ENCODE measurements at places on chromosomes 6 and 20.

DNA sequence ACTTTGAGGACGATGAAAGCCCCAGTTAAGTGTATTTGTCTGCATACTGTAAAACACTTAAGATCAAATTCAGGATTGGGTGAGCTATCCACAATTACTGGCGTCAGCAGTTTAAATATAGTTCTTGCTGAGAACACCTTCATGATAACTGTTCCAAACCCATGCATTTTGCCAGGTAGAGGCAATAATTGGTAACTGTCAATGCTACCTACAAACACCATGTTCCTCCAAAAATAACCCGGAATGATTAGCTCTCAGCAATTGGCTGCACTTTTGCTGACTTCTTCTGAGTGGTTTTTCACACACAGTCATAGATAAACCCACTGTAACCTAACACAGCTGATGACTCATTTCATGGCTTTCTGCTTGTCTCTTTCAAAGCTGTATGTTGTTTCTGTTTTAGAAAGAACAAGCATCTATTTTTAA lies 1358.6 kb upstream of the GJE1 start:
- no peak for DNase-seq

GRCh38 chr6:157193443-157193996 lies 129.8 kb downstream of the TMEM242 start:
- DNase-seq: no peak

DNA sequence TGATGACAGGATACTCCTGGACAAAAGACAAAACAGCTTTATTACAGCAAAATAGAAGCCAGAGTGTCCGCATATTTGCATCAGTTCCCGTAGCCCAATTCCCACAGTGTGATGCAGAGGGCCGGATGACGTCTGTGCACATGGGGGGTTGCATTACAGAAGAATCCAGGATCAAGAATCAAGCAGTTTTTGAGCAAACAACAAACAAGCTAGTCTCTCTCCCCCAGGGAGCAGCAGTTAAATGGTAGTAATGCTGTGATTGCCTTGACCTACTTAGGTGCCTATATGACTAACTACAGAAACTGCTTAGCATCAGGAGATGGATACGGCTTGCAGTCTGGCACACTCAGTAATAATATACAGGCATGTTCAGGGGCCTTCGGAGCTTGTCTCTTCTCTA lies 3.2 kb upstream of the SDHAF4 start:
- DNase-seq: no peak

DNA sequence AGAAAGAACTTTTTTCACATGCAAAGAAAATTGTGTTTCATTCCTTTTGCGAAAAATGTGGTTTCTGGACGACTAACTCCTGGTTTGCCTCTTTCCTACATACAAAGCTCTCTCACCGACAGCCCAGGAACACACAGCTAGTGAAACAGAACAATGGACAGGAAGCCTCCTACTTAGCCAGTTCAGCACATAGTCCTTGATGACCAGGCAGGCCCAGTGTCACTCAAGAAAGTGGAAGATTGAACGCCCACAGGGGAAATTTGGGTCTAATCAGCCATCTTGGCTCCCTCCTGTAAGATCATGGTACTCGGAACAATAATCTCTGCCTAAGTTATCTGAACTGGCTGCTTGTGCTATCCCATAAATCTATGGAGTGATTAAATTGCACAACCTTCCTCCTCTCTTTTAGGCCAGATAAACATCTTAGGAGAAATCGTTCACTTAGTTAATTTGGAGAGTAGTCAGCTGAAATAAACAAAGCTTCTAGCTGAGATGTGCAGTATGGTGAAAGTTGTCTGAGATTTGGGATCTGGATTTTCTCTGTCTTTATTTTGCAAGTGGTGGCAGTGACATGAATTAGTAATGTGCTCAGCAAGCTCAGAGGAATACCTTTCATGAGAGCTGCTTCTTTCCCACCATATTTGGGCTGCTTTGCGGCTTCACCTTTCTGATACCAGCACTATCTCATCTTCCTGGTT lies 147.0 kb downstream of the MTFR2 start:
- DNase-seq: no peak

- no peak for DNase-seq
Measured at GRCh38 chr6:43973357-43973756, 153.9 kb downstream of the MRPL14 start.

GRCh38 chr20:6811262-6812035 lies 44.0 kb downstream of the BMP2 start:
- DNase-seq: no peak

- DNase-seq: no peak
Measured at GRCh38 chr6:88867841-88868731, 95.3 kb downstream of the RNGTT start.

DNA sequence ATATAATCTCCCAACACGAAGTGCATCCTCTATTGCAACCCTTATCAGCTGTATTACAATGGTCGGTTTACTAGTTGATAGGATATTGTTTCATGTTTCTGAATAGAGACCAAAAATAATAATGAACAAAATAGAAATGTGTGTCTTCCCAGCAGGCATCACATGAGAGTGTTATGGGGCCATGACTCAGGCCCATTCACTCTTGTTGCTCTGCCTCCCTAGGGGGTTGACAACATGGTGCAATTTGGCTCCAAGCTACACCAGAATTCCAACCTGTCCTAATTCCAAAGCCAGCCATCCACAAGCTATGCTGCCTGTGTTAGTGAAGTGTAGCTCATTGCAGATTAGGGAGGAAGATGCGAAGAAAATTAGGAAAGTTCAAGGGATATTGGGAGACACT lies 13.1 kb upstream of the SAYSD1 start:
- DNase-seq: no peak

- DNase-seq: no peak
Measured at GRCh38 chr6:168708984-168709383, 268.0 kb downstream of the SMOC2 start.

DNA sequence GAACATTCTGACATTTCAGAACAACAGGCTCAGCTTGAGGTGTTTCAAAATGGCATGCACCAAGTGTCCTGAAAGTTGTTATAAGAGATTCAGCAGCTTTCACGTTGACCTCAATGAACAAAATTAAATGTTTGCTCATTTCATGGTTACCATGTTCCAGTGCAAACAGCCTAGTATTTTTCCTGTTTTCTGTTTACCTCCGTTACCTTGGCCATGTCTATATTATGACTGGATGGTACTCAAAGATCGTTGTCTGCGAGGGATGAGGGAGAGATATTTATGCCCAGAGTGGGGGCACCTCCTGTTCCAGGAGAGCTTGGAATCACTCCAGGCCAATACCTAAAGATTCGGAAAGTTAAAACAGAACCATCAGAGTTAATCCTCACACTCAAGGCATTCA lies 83.8 kb upstream of the SASH1 start:
- no peak for DNase-seq

GRCh38 chr6:153170511-153170910 lies 39.4 kb upstream of the RGS17 start:
- no peak for DNase-seq

DNA sequence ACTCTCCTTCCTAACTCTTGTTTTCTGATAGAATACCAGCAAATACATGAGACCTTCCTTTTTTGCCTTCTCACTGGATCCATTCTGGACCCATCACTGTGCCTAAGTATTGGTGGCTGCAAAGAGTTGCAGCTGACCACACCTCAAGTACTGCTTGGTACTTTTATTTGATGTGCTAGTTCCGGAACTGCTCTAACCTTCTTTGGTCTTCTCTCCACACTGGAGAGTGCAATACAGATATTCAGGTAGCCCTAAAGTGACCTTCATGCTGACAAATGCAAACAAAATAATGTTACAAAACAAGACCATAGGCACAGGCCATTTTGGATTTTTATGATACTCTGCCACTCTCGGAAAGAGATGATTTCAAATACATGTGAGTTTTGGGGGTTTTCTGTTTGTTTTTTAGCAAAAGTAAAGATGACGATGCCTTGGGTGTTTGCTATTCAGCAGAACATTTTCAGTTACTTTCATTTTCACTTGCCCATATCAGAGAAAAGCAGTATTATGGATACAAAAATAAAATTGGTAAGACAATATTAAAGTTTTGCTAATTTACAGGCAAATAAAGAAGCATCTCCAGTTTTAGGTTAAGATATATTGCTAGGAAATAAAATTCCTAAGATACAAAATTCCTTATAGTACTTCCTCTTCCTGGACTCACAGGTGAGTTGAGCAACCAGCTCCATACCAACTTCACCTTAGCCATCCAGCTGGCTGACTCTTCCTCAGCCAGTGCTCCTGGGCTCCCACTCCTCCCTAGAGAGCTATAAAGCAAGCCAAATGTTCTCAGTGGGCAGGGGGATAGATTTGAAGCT lies 42.0 kb downstream of the PTPRK start:
- DNase-seq: no peak

GRCh38 chr6:132041706-132042105 lies 90.5 kb upstream of the CCN2 start:
- DNase-seq: no peak

- no peak for DNase-seq
Measured at GRCh38 chr6:16933532-16933931, 168.3 kb upstream of the STMND1 start.

GRCh38 chr6:26349964-26350857 lies 14.8 kb upstream of the BTN3A2 start:
- no peak for DNase-seq
